ENCODE measurements at places on chromosomes 7 and 10.

GRCh38 chr10:78905957-78906308 lies 162.8 kb upstream of the ZMIZ1 start:
- no peak for DNase-seq

GRCh38 chr7:365593-365992 lies 75.6 kb downstream of the FOXL3 start:
- DNase-seq = no peak

- no peak for DNase-seq
Observed at GRCh38 chr7:88243345-88243909, 23.6 kb upstream of the SRI start.

DNA sequence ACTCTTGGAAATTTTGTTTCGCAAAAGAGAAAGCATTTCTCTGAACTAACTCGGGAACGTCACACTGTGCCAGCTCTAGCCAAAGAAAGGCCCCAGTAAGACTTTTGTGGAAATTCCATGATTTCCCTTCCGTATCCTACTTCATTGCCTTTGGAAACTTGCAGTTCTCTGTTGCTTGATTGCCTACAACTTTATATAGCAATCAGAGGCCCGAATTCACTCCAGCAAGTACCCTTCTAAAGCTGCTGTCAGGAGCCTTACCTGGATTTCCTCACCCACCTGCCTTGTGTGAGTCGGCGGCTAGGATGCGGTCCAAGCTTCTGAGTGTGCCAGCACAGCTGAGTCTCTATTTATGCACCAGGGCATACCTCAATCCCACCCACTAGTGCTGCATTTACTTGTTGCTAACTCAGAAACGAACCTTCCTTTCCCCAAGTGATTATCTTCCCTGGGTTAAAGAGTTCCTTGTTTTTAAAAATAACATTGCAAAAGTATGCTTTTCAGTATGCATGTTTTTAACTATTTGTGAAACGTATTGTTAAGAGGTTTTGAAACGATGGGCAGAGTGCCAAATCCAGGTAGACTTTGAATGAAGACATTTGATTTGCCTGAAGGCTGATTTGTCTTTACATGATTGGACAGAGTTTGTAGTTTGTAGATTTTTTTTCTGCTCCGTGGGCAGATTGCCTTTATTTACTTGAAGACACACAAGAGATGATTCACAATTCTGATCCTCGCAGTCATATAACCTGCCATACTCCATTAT lies at the start of gene AGR2:
TSS of gene AGR2 (minus strand) at position 326 of the 766 bp plus-strand sequence. CDS start 3,203 bp downstream, outside the sequence.
- no peak for DNase-seq
